ENCODE measurements at places on chromosomes 3 and 15.
A peak's percentile ranks its signal among the peaks of the same experiment; 100 is the strongest.

DNA sequence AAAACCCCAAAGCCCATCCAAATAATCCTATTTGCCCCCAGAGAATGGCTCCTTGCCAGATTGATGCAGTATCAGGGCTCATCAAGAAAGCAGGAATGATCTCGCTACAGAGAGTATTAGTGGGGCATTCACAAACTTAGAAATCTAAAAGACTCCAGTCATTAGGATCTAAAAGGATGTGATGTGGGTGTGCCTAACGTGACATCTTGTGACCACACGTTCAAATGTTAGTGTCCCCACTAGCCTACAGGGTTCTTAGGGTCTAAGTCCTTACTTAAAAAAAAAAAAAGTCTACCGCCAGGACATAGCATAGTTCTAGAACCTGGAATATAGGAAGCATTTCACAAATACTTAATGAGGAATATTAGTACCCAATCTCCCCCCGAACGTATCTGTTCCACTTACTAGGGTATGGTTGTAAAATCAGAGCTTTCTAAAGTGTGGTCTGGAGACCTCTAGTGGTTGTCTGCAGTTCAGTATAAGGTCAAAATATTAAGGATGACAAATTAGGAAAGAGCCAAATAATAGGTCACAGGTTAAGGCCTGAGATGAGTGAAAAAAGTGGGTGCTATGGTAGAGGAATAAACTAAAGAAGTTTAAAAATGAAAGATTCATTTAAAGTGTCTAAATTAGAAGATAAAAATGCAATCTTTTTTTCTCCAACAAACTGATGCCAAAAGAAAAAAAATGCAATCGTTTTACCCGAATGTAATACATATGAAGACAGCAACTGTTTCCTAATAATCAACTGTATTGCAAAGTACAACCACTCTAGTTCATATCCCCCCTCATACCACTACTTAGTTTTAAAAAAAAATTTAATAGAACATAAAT is 4.2 kb upstream of the CHRM5 start:
- DNase-seq: no peak

DNA sequence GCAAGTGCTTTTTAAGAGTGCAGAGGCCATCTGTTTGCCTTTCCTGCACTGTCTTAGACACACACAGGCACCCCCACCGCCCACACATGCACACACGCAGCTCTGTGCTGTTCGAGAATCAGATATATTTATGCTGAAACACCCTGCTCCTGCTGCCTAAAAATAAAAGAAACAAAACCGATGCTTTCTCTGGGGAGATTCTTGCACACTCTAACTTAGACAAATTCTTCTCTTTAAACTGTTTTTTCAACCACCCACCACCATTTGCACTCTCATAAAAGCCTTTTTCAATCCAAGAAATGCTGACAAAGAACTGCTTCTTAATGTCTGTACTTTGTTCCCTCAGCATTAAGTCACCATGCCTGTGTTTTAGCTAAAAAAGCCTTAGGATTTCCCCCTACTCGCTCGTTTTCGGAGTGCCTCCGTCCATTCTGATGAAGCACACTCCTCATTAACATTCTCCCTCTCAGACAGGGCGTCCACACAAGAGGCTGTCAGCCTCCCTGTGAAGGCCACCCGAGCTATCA is 26.2 kb downstream of the SLC12A8 start:
- no peak for DNase-seq

DNA sequence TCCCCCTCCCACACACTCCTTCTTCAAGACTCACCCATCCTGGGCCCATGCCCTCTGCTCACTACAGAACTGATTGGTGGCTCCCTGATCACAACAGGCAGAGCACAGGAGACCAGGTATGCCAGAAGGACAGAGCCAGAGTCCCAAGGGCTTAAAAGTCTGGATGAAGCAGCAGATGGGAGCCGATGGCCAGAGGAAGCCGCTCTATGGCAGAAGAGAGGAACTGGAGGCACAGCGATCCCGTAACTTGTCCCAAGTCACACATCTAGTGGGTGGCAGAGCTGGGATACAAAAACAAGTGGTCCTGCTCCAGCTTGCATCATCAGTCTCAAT is 20.7 kb downstream of the ITGA11 start:
- DNase-seq: no peak

- DNase-seq: no peak
Measured at GRCh38 chr3:31409389-31409788, 123.3 kb upstream of the STT3B start.

GRCh38 chr15:63374686-63375520 is 6.7 kb downstream of the CA12 start:
- peak; percentile 26 for DNase-seq

GRCh38 chr3:150135287-150135721 is 164.6 kb upstream of the PFN2 start:
- no peak for DNase-seq

GRCh38 chr3:142574665-142575064 is 3.9 kb downstream of the ATR start:
- no peak for DNase-seq

DNA sequence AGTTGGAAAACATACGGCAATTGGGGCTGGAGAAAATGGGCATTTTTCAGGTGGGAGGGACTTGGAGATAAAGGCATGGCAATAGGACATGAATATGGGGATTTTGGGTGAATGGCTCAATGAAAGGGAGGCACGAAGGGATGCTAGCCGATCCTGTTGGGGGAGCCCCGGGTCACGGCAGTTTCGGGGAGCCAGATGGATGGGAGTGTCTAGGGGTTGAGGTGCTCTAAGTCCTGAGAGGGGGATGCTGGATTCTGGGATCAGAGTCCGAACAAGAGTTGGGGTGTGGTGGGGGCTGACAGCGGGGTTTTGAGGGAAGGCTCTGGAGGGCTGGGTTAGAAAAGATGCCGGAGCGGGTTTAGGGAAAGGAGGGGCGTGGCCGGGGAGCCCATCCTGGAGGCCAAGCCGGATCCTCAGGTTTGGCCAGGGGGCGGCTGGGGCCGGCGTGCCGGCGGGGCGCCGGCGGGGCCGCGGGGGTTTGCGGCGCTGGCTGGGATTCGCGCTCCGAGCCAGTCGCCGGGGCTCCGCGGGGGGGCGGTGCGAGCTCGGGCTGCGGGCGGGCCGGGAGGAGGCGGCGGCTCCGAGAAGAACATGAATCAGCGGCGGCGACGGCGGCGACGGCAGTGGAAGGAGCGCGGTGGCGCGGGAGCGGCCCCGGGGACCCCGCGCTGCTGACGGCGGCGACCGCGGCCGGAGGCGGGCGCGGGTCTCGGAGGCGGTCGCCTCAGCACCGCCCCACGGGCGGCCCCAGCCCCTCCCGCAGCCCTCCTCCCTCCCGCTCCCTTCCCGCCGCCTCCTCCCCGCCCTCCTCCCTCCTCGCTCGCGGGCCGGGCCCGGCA is at the start of gene TYRO3:
TSS of gene TYRO3 (plus strand) at position 813 of the 839 bp plus-strand sequence. CDS start 46 bp downstream, outside the sequence.
- DNase-seq: peak; percentile 50

- DNase-seq: no peak
Measured at GRCh38 chr3:179430277-179430870, 20.9 kb downstream of the GNB4 start.

Measured in stimulated activated effector memory CD8-positive, alpha-beta T cell treated with anti-CD3 and anti-CD28 coated beads, Interleukin-12 subunit alpha, Interleukin-12 subunit beta, amount 100 ng/mL, for 72 hours (primary cell).